ENCODE measurements at places on chromosomes 5 and 9.

DNA sequence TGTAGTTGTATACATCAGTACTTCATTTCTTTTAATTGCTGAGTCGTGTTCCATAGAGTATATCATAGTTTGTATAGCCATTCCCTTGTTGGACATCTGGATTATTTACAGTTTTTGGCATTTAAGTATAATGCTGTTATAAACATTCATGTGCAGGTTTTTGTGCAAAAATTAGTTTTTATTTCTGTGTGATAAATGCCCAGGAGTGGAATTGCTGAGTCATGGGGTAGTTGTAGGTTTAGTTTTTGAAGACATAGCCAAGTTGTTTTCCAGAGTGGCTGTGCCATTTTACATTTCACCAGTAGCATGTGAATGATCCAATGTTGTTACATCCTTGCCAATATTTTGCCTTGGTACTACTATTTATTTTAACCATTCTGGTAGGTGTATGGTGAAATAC lies 12.5 kb downstream of the ZNF354B start:
- DNase-seq, result no peak

DNA sequence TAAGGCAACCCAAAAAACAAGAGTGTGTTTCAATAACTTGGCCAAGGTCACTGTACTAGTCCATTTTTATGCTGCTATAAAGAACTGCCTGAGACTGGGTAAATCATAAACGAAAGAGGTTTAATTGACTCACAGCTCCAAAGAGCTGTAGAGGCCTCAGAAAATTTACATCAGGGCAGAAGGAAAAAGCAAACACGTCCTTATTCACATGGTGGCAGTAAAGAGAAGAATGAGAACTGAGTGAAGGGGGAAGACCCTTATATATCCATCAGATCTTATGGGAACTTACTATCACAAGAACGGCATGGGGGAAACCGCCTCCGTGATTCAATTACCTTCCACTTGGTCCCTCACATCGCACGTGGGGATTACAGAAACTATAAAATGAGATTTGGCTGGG lies 64.3 kb upstream of the CAMK4 start:
- no peak for DNase-seq

GRCh38 chr9:124270504-124271335 lies 13.0 kb downstream of the NEK6 start:
- no peak for DNase-seq

GRCh38 chr9:136668983-136669790 lies 6.5 kb downstream of the EGFL7 start:
- DNase-seq, result no peak

- DNase-seq, result no peak
Measured at GRCh38 chr5:154873791-154874331, 15.4 kb downstream of the CNOT8 start.

DNA sequence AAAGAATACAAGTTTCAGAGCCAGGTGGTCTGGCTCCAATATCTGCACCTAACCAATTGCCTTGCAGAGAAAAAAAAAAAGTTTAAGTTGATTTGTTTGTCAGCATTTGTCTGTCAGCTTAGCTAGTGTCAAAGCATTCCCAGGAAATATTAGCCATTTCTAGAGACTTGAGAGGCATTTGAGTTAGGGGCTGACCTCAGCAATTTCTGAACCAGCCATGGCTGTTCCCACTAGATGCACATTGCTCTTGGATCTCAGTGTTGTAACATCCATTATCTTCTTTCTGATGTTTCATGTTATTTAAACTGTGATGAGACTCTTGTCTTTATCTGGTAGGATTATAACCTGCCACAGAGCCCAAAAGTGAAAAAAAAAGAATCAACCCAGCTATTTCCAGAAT lies 102.3 kb downstream of the NDUFAF2 start:
- DNase-seq, result no peak

DNA sequence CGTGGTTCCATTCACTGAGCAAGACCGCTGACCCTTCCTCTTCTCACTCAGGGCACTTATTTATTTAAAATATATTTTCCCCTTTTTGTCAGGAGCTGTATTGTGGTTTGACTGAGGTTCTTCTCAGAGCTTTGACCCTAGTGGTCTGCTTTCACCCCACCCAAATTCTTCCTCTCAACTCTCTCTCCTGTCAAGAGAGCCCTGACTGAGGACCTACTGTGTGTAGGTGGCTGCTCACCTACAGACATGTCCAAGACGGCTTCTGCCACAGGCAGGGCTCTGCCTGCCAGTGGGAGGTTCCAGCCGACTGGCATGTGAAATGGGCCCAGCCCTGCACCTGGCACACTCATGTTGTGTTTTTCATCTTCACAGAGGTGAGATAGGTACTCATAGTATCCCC lies 5.2 kb downstream of the DCANP1 start:
- no peak for DNase-seq

- no peak for DNase-seq
Measured at GRCh38 chr5:75536147-75536546, 24.5 kb downstream of the POLK start.

DNA sequence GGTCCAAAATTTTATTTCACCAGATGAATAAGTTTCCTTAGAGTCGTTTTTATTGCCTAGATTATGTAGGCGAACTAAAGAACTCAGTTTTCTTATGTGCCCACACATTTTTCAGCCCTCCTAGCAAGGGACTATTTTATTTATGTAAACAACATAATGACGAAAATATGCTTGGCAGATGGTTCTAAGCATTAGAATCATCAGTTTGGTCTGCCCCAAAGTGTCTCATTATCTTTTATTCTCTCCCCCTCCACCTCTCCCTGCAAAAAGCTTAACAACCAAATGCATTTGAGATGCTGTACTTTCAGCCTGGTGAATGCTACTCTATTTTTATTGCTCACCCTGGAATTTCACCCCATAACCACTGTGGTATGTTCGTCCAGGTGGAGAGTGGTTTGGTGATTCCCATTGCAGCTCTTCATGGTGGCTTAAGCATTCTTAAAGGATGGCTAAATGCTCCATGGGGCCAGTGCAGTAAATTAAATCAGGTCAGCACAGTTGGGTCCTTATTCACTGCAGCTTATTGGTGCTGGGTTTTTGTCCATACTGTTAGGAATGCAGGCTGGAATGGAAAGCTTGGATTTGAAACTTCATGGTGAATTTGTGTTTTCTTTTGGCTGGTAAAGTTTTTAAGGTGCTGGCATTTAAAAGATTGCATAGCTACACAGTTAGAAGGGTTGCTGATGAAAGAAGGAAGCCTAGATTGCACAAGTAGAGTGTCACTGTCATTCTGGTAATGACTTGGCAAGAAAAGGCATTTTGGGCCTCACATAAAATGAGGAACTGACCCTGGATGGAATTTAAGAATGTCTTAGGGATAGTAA lies 39.2 kb downstream of the TLE4 start:
- no peak for DNase-seq

DNA sequence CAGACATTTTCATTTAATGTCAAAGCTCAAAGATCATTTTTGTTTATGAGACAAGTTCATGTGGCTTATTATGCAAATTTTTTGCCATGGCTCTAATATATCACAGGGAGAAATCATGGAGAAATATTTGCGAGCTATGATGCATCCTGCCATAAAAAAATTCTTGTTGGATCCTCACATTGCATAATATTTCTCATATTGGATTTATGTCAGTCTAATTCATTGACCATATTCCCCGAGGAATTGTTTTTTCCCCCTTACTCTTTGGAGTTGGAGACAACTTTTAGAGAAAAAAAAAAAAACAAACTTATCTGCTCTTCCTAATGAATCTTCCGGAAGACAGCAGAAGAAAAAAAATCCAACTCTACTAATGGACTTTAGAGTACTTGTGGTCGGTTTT lies 4.3 kb downstream of the ZNF462 start:
- DNase-seq, result no peak

- DNase-seq, result no peak
Measured at GRCh38 chr9:6897207-6897822, 139.5 kb downstream of the KDM4C start.

DNA sequence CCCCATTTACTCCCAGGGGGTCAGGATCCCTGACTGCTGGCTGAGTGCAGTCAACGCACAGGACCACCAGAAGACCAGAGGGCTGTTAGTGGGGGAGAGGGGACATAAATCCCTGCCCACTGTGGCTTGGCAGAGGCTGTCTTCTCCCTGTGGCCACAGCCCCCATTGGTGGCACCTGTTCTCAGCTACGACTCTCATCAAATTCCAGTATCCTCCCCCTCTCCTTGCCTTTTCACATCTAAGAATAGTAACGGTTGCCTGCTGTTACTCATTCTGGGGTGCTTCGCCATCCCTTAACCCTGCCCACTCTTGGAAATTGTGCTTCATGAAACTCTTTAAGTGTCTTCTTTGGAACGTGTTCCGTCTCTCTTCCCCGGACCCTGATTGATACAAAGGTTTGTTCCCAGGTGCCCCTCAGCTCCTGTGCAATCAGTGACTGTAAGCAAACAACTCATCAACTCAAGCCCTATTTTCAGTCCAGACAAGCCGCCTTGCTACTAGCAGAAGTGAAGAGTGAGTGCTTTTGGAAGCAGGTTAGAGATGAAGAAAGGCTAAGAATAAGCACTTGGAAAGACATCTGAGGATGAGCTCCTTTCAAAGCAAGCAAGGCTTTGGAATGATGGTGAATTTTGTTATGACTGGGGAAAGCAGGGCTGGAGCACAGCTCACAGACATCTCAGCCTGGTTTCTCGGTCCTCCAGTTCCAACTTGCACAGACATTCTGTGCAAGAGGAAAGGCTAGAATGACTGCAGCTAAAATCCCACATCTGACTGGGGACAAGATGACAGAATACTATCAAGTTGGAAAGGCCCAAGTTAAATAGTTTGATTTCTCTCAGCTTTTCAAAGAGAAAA lies 22.9 kb upstream of the DENND1A start:
- DNase-seq, result no peak

GRCh38 chr5:167030500-167031120 lies 1260.8 kb upstream of the WWC1 start:
- no peak for DNase-seq

Measured in central memory CD4-positive, alpha-beta T cell (primary cell).